ENCODE measurements at places on chromosomes 1 and 21.

GRCh38 chr1:165288350-165289120, 68.0 kb downstream of the LMX1A start:
- DNase-seq = no peak

DNA sequence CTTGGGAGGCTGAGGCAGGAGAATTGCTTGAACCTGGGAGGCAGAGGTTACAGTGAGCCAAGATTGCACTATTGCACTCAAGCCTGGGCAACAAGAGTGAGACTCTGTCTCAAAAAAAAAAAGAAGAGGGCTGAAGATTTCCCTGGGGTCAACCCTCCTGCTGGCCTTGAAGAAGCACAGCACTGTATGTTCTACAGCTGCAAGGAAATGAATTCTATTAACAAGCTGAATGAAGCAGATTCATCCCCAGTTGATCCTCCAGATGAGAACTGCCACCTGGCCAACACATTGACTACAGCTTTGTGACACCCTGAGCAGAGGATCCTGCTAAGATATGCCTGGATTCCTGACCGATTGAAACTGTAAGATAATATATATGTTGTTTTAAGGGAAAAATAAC, 129.5 kb downstream of the ADSS2 start:
- no peak for DNase-seq

GRCh38 chr1:241579434-241579833, 47.3 kb downstream of the KMO start:
- DNase-seq = no peak

- DNase-seq = peak; percentile 39
Observed at GRCh38 chr1:46622344-46622743, 5.7 kb upstream of the MOB3C start.

GRCh38 chr1:12629985-12630760, 12.2 kb upstream of the DHRS3 start:
- DNase-seq = no peak

Measured in Kasumi-1 (cell line).